ENCODE measurements at places on chromosomes 13 and 19.

- DNase-seq: no peak
These were observed 11.8 kb upstream of the LILRA2 start for GRCh38 chr19:54561840-54562239.

GRCh38 chr19:40523322-40524047 lies 53.2 kb upstream of the SHKBP1 start:
- peak; percentile 25 for DNase-seq

DNA sequence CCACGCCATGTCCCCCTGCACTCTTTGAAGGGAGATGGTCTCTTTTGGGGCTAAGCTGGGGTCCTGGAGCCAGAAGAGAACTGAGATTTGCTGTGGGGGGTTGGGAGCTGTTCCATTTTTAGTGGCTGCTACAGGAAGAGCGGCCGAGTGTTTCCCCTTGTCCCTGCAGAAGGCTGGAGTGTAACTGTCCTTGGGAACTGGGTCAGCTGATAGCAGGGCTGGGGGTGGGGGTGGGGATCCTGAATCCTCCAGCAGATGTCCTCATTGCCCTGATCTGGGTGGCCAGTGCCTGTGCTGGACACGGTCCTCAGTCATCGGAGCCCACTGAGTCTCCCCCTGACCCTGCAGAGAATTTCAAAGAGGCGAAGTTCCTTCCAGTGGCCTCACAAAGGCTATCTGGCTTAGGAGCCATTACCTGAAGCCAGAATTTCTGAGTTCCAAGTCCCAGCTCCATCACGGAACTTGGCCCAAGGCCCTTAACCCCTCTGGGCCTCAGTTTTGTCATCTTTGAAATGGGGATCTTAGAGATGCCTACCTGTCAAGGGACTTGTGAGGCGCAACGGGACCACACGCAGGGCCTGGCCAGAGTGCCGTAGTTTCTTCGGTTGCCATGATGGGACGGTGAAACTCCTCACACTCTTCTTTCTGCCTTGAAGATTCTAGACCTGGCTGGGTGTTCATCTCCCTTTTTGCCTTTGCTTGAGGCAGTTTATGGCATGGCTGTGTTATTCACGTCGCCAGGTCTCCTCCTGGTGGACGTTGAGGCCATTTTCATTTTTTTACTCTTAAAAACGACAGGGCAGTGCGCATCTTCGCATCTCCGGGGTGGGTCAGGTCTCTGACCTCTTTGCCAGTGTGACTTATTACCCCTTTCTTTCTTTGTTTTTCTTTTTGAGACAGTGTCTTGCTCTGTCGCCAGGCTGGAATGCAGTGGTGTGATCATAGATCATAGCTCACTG lies 51.9 kb downstream of the DNM2 start:
- no peak for DNase-seq

GRCh38 chr19:3968556-3969434 lies 2.1 kb downstream of the DAPK3 start:
- DNase-seq: no peak

GRCh38 chr13:32041429-32041828 lies 9.9 kb downstream of the FRY start:
- DNase-seq: no peak

GRCh38 chr13:99261059-99261458 lies 2.9 kb upstream of the GPR18 start:
- no peak for DNase-seq

DNA sequence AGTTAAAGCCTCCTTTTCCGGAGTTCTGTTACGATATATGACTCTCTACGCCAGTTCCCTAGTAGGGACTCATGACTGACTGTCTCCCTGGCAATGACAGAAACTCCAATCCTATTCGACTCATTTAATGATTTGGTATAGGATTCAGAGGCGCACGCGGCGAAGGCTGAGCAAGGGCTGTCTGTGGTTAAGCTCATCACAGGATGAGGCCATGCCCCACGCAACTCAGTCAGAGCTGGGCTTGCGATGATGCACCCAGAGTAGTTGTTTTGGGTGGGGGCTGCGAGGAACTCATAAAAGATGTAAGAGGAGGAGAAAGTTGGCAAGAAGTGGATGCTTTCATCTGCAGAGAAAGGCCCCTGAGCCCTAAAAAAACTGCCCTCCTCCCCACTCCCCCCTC lies 468 bp upstream of the SERTM1 start:
- DNase-seq: no peak

DNA sequence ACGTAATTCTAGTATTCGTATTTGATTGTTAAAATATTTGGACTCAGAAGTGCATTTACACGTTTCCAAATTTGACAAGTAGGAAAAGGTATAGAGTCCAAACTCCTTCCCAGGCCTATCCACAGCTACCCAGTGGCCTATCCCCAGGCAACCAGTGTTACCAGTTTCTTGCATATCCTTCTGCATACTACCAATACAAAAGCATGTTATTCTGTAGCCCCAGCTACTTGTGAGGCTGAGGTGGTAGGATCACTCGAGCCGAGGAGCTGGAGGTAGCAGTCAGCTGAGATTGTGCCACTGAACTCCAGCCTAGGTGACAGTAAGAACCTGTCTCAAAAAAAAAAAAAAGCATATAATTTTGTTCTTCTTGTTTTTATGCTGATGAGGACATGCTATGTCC lies 67.1 kb downstream of the LRCH1 start:
- DNase-seq: no peak

Measured in stimulated activated CD4-positive, alpha-beta T cell treated with anti-CD3 and anti-CD28 coated beads, Interleukin-4, amount 100 ng/mL, for 1 hour (primary cell).